ENCODE measurements at places on chromosomes 2 and 18.

GRCh38 chr18:52337276-52337675 lies 2.7 kb upstream of the DCC start:
- DNase-seq = no peak

DNA sequence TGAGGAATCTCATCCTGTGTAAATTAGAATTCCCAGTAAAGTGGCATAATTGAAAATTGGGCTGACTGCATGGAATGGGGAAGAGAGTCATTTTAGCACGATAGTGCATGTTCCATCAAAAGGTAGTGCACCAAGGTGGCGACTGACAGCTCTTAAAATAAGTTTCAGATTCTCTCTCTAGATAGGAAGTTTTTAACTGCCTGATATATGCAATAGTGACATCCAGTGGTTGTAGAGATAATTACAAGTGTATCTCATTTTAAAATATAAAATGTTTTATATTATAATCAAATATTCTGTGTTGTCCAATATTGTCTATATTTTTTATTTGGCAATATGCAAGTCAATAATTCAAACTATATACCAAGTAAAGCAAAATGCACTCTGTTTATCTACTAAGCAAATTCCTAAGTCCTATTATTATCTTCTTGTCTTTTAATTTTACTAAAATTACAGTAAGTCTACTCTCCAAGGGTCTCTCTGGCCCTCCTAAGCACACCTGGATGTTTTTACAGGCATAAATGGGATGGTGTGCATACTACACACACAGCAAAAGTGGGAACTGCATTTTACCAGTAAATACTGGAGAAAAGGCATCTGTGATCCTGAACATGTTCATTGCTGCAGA lies 397.7 kb upstream of the HNRNPA3 start:
- DNase-seq = no peak

DNA sequence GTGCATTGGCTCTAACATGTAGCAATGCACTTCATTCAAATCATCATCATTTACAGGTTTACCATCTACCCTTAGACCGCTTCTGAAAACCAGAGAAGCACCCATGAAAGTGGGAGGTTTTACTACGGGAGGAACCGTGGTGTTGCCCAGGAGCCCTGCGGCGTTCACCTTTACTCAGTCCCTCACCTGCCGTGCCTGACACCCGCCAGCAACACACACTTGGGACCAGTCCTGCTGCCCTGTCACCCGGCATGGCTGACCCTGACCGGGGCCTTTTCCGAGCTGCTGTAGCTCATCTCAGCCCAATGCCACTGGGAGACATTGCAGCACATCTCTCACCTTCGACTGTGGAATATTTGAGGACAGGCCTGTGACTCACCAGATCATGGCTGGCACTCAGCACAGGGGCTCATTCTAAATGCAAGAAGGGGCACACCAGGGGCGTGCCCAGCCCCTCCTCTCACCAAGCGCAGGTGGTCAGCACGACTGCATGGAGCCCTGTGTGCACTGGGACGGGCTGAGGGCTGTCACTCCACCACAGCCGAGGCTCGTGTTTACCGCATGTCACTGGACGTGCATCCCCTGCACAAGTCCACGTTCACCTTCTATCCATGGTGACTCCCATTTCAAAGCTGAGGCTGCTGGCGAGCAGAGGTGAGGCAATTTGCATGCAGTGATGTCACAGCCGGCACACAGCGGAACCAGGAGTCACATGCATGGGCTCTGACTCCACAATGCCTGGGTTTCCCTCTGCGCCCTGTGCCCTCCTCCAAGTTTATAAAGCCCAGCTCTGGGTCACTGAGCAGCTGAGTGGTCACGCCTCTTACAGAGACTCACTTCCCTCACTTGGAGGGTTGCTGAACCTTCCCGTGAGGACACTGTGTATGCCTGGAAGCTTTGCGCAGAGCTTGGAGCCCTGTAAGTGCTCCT lies 76.7 kb upstream of the SNTG2 start:
- DNase-seq = no peak

GRCh38 chr2:85537600-85538506 lies 1.1 kb upstream of the MAT2A start:
- DNase-seq = no peak

DNA sequence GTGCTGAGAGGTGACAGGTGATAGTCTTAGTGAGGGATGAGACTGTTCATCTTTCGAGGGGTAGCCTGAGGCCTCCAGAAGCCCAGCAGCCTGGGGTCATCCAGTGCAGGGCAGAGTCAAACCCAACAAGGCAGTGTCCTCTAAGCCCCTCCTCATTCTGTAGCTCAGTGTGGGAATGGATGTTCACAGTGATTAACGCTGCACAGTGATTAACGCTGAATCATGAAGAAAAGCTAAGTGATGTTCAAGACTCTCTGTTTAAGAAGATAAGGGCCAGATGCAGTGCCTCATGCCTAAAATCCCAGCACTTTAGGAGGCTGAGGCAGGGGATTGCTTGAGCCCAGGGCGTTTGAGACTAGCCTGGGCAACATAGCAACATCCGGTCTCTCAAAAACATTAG lies 56.3 kb upstream of the LAPTM4A start:
- no peak for DNase-seq

DNA sequence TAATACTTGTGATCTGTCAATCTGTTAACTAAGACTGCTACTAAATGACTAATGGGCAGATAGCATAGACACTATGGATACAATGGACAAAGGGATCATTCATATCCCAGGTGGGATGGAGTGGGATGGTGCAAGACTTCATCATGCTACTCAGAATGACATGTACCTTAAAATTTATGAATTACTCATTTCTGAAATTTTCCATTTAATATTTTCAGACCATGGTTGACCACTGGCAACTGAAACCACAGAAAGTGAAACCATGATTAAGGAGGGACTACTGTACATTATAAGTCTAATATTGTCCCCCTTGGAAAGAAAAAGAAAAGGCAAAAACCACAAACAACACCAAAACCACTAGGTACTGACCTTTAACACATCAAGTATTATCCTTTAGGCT lies 247.0 kb upstream of the SYT4 start:
- no peak for DNase-seq

DNA sequence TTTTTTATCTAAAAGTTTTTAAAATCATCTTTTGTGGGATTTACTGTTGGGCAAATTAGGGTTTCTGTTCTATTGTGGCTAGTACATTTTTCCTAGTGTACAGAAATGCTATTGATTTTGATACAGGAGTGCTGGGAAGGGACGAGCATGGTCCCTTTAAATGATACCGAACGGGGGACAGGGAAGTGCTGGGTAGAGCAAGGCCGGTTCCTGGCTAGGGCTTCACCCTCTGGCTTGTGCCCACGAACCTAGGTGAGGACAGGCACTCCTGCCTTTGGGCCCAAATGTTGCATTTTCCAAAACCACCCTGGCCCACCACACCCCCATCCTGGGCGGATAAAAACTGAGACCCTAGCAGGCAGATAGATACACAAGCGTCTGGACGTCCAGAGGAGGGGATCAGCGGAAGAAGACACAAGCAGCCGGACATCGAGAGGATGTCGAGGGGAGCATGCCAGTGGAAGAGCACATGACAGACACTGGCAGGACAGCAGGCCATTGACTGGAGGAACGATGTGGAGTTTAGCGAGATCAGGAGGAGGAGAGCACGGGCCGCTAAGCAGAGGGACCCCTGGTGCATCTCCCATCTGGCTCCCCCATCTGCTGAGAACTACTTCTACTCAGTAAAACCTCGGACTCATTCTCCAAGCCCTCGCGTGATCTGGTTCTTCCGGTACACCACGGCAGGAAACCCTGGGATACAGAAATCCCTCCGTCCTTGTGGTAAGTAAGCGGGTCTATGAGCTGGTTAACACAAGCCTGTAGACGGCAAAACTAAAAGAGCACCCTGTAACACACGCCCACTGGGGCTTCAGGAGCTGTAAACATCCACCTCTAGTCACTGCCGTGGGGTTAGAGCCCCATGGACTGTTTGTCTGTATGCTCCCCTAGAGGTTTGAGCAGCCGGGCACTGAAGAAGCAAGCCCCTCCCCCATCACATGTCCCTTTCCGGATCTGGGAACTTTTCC lies 13.5 kb upstream of the CALCRL start:
- no peak for DNase-seq

DNA sequence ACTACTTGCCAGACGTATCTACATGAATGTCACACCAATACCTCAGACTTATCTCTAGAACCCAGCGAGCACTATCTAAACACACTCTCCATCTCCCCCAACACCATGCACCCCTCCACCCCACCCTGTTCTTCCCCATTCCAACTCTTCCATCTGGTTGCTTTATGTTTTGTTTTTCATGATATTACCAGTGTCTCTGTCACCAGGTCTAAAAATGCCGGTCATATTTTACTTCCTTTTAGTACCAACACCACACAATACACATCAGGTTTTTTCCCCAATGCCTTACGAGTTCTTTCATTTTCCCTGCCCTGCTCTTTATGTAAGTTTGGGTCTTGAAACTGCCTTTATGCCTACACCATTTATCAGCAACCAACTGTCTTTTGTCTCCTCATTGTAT lies 10.2 kb upstream of the ITGA4 start:
- DNase-seq = no peak

GRCh38 chr2:25088817-25089516 lies 47.1 kb downstream of the EFR3B start:
- no peak for DNase-seq

DNA sequence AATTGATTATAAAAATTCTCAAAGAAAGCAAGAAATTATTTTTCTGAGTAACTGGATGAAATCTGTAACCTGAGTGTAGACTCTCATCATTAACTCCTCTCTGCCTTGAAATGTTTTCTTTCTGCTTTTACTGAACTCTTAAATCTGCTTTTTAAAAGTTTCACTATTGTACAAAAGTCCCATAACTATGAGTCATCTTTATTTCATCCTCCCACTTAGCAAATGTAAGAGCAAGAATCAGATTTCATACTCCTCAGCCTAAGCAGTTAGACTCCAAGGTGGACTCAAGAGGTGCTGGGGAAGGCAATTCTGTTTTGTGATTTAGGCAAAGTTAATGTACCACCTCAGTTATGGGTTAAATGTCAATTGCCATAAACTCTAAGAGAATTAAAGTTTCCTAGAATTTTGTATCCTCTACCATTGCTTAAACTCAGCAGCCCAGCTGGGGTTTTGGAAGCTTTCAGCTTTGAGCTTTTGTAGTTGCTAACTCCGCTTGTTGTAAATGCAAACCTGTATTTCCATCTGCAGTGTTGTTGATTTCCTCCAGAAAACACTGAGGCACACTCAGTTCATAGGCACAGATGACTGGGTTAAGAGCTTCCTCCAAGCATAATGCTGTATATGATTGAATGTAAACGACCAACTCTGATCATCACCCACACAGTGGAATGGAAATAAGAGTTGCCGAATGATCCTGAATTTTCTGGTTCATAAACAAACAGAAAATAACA lies 268.8 kb downstream of the ARHGAP15 start:
- DNase-seq = no peak

Data from stimulated activated CD4-positive, alpha-beta T cell treated with anti-CD3 and anti-CD28 coated beads, TNF-alpha, amount 100 ng/mL, for 4 hours (primary cell).